Osteocyte (in vitro differentiated cells): ENCODE measurements at places on chromosomes 6 and 20. TPM values are rescaled to one million over a fixed set of nuclear protein-coding genes. Genes with fewer than 3 reads are reported as not detected.

DNA sequence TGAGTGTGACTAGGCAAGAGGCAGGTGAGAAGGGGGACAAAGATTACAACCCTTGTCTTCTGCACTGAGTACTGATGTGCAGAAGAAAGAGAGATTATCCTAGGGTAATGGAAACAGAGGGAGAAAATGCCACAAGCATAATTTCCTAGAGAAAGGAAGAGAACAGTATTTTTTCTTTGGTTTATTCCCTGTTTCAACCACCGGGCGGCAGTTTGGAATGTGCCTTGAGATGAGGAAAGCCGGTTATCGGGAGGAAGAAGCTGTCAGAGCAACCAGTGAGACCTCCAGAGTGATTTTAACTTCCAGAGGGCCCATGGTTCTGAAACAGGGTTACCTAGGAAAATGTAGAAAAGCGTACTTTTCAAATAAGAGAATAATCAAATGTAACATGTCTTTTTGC, 121.4 kb downstream of the REV3L start:
- DNase-seq, result no peak
- H3K4me1 ChIP-seq, result peaks cover 5% of the 10 kb centered on the region
- H3K27me3 ChIP-seq, result no peaks in the 10 kb centered on the region
- no peak overlapping the region for H3K4me3 ChIP-seq

GRCh38 chr20:13349235-13349604, 128.1 kb downstream of the ISM1 start:
- H3K27me3 ChIP-seq, result no peaks in the 10 kb centered on the region
- H3K4me1 ChIP-seq, result peaks cover 38% of the 10 kb centered on the region
- no peak for DNase-seq
- H3K4me3 ChIP-seq, result no peak overlapping the region
- no peaks in the 10 kb centered on the region for H3K36me3 ChIP-seq
- H3K27ac ChIP-seq, result peak overlapping the region; percentile 73

- H3K36me3 ChIP-seq, result no peaks in the 10 kb centered on the region
- no peak overlapping the region for H3K4me3 ChIP-seq
- no peaks in the 10 kb centered on the region for H3K4me1 ChIP-seq
Measured at GRCh38 chr20:52789716-52790115, 182.4 kb upstream of the TSHZ2 start.

DNA sequence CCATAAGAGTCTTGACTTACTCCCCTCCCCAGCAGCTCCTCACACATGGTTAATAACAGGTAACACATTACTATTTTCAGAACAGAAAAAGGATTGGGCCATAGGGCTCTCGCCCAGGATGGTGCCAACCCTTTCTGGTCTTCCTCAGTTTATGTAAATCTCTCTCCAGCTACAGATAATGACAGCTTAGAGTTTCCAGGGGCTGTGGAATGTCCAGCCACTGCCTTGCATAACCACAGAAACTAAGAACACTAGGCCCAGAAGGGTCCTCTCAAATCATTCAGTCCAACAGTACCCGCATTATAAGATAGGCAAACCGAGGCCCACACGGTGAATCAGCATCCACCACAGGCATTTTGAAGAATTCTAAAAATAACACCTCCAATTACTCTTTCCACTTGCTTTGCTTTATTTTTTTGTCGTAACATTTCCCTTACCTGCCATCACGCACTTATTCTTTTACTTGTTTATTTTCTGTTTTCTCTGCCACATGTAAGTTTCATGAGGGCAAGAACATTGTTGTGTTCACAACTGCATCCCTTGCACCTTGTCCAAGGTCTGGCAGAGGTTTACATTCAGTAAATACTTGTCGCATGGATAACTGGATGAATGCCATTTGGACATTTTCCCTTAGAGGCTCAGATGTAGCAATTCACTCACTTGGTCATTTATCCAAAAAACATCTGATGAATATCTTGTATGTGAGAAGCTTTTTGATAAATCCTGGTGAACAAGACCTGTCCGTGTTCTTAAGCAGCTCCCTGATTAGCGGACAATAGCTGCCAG, 6.4 kb upstream of the SDC4 start:
- H3K27me3 ChIP-seq, result no peaks in the 10 kb centered on the region
- H3K4me3 ChIP-seq, result no peak overlapping the region
- no peak for DNase-seq
- peaks cover 39% of the 10 kb centered on the region for H3K4me1 ChIP-seq
- no peak overlapping the region for H3K27ac ChIP-seq
- H3K36me3 ChIP-seq, result no peaks in the 10 kb centered on the region

- peaks cover 53% of the 10 kb centered on the region for H3K36me3 ChIP-seq
- no peak overlapping the region for H3K4me3 ChIP-seq
- H3K27me3 ChIP-seq, result no peaks in the 10 kb centered on the region
- DNase-seq, result no peak
- peaks cover 25% of the 10 kb centered on the region for H3K4me1 ChIP-seq
Measured at GRCh38 chr6:57097596-57097995, 7.6 kb downstream of the ZNF451 start.

DNA sequence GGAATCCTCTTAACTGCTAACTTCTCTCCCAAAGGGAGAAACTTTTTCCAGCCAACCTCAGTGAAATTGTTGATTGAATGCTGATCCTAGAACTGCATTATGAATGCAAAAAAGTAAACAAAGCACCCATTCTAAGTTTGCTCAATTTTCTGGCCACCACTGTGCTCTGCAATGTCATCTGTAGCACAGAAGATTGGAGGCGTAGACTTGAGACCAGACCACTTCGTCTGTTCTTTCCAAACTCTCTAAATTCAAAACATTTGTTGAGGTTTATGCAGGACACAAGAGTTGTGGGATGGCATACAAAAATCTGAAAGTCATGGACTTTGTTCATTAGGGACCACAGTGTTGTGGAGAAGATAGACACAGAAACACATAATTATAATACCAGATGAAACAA, 11.1 kb upstream of the TSPYL1 start:
- H3K4me1 ChIP-seq, result no peaks in the 10 kb centered on the region
- no peaks in the 10 kb centered on the region for H3K36me3 ChIP-seq
- H3K4me3 ChIP-seq, result no peak overlapping the region
- no peaks in the 10 kb centered on the region for H3K27me3 ChIP-seq

DNA sequence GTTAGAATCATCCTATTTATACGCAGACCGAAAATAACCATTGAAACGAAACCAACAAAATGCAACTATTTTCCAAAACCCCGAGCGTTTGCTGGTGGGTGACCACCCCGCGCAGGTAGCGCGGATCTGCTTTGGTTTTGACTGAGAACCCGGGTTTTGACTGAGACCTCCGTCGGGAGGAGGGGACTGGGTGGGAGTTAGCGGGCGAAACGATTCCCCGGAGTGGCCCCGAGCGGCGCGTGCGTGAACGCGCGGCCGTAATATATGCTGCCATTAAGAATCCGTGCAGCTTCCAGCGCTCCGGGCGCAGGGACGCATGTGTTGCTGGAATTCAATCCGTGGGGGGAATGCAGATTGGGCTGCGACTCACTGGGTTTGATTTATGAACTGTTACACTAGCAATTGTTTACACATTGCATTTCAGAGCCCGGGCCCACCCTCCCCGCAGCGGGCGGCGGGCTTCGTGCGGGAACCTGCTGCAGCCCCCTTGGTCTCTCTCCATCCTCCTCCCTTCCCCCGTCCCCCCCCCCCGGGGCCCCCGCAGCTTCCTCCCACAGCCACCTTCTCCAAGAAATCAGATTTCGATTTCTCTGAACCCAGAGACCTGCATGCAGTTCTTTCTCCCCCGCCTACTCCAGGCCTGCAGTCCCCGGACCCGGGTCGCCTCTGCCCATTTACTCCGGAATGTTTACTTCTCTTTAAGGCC, 9.9 kb downstream of the NRN1 start:
- H3K27ac ChIP-seq, result no peak overlapping the region
- H3K36me3 ChIP-seq, result no peaks in the 10 kb centered on the region
- peaks cover 31% of the 10 kb centered on the region for H3K4me1 ChIP-seq
- DNase-seq, result no peak

DNA sequence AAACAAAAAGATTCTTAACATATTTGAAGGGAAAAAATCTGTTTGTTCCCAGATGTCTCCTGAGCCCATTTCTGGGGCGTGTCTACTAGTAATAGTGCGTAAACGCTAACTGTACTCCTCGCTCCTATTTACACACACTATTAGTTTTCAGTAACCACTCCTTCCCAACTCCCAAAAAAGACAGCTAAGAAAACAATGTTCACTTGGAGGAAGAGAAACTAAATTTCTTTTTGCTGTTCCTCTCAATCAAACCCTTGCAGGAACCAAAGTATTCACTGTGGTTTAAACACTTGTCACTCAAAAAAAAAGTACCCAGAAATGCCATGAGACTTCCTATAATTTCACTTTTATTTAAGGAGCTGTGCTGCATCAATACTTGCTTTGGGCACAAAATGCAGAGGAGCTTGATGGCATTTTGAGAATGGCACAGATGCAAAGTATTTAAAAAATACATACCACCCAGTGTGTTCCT, 118.2 kb downstream of the BACH2 start:
- H3K4me3 ChIP-seq, result no peak overlapping the region
- no peak for DNase-seq
- H3K27ac ChIP-seq, result no peak overlapping the region
- no peaks in the 10 kb centered on the region for H3K36me3 ChIP-seq
- H3K4me1 ChIP-seq, result peaks cover 5% of the 10 kb centered on the region

CAPN11 gene
- not detected in 2 replicates for total RNA-seq

NKX2-2 gene
- total RNA-seq, result not detected in 2 replicates

TPD52L1 gene
- 7.2 and 9.9 TPM in 2 replicates for total RNA-seq
